ENCODE measurements at places on chromosomes 12 and 14. TPM values are rescaled to one million over a fixed set of nuclear protein-coding genes. Genes with fewer than 3 reads are reported as not detected.

GRCh38 chr12:47317175-47317915 is 237.6 kb upstream of the AMIGO2 start:
- no peak overlapping the region for H3K27ac ChIP-seq
- no peaks in the 10 kb centered on the region for H3K36me3 ChIP-seq
- 0 out of 2 replicates have a peak, but pooled peaks cover 7% of the 10 kb centered on the region for H3K4me1 ChIP-seq
- peak overlapping the region; percentile 44 for H3K4me3 ChIP-seq
- peak; percentile 33 for DNase-seq

GRCh38 chr12:122437656-122438121 is 15.2 kb upstream of the CLIP1 start:
- no peaks in the 10 kb centered on the region for H3K36me3 ChIP-seq
- H3K4me3 ChIP-seq: peak overlapping the region; percentile 51
- H3K27me3 ChIP-seq: no peaks in the 10 kb centered on the region
- DNase-seq: peak; percentile 94

CYP27B1 gene
- 0.86 TPM for total RNA-seq

DNA sequence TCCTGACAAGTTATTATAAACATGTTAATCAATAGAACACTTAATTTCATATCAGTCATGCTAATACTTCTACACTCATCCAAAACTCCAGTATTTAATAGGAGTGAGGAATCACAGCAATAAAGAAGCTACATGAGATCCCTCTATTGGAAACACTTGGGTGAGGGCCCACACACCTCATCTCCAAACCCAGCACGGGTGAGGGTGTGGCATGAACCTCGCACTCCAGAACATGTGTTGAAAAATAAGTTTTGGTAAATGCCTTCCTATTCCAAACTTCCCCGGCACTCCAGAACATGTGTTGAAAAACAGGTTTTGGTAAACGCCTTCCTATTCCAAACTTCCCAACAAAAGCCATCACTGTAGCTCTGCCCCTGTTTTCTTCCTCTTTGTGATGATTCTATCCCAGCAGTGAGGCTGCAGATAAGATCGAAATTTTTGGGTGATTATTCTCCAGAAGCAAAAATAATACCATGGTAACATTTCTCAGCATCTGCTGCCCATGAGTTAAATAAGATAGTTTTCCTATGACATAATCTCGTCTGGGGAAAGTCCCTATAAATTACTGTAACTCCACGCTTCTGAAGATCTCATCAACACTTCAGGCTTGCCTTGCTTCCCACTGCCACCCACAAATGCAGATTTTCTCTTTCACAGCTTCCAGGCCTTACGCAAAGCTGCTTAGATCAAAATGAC is 24.4 kb upstream of the PTPRB start:
- H3K27ac ChIP-seq: peak overlapping the region; percentile 98
- peaks cover 29% of the 10 kb centered on the region for H3K4me1 ChIP-seq
- no peaks in the 10 kb centered on the region for H3K27me3 ChIP-seq
- DNase-seq: peak; percentile 93
- H3K36me3 ChIP-seq: no peaks in the 10 kb centered on the region

PSMB5 gene
- 263 TPM for total RNA-seq

DNA sequence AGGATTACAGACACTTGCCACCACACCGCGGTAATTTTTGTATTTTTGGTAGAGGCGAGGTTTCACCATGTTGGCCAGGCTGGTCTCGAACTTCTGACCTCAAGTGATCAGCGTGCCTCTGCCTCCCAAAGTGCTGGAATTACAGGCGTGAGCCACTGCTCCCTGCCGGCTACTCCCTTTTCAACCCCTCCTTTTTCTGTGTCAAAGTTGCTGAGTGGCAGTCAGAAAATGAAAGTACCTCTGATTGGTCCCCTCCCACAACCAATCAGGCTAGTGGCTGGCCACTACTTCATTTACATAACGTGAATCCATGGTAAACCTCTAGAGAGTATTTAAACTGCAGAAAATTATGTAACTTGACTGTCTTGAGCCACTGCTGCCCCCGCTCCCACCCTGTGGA is 5.9 kb downstream of the RESF1 start:
- peaks cover 10% of the 10 kb centered on the region for H3K4me1 ChIP-seq
- H3K36me3 ChIP-seq: peaks cover 10% of the 10 kb centered on the region
- no peak overlapping the region for H3K4me3 ChIP-seq
- no peak overlapping the region for H3K27ac ChIP-seq

- H3K4me1 ChIP-seq: no peaks in the 10 kb centered on the region
- no peak for DNase-seq
- no peaks in the 10 kb centered on the region for H3K36me3 ChIP-seq
- no peak overlapping the region for H3K27ac ChIP-seq
- H3K27me3 ChIP-seq: no peaks in the 10 kb centered on the region
- no peak overlapping the region for H3K4me3 ChIP-seq
Measured at GRCh38 chr12:69083689-69084088, 150.7 kb upstream of the CPM start.

- H3K27ac ChIP-seq: no peak overlapping the region
- no peak for DNase-seq
- no peaks in the 10 kb centered on the region for H3K27me3 ChIP-seq
- H3K4me3 ChIP-seq: no peak overlapping the region
Measured at GRCh38 chr12:14278294-14278953, 87.1 kb upstream of the ATF7IP start.

- no peak for DNase-seq
- no peak overlapping the region for H3K27ac ChIP-seq
- H3K4me1 ChIP-seq: no peaks in the 10 kb centered on the region
- peaks cover 7% of the 10 kb centered on the region for H3K27me3 ChIP-seq
- H3K36me3 ChIP-seq: no peaks in the 10 kb centered on the region
Measured at GRCh38 chr12:119630962-119631550, 36.9 kb upstream of the PRKAB1 start.

NOVA1 gene
- total RNA-seq: under 0.01 TPM

DNA sequence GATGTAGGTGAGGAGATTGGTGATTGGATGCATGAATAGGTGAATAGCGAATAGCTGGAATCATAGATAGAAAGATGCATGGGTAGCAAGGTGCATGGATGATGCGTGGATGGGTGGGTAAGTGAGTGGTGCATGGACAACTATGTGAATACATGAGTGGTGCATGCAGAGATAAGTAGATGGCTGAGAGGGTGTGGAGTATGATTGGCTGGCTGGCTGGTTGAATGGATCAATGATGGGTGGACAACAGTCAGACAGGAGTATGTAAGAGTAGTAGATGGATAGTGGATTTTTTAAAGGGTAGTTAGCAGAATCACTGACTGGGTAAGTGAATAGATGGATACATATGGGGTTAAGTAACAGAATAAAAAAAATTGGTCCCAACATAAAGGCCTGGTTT is 33.9 kb downstream of the SERPINA3 start:
- H3K4me1 ChIP-seq: peaks cover 11% of the 10 kb centered on the region
- DNase-seq: no peak
- no peak overlapping the region for H3K4me3 ChIP-seq
- no peaks in the 10 kb centered on the region for H3K36me3 ChIP-seq

DNA sequence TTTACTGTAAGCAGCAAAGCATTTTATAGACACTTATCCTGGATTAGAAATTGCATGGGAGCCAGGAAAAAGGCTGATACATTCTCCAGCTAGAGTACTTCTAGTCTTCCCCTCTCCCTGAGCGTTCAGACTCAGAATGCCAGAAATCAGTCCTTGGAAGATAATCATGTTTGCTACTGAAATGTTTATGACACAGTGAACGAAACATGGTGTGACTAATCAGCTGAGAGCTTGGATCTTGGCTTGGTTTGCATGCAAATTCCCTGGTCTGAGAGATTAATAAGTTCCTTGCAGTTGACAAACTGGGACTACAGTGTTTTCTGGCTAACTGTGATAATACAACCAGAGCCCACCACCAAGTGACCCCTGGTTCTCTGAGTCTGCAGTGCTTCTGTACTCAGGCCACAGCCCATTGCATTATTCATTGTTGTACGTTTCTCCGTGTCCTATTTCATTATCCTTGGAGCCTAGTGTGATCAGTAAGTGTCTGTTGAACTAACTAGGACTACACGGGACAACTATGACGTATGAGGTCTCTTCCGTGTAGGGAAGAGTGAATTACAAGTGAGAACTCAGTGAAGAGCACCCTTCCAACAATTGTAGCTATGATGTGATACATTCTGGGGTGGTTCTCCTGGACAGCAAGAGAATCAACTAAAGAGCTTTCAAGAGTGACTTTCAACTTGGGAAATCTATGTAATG is 34.6 kb upstream of the EVL start:
- peaks cover 56% of the 10 kb centered on the region for H3K4me1 ChIP-seq
- peak overlapping the region; percentile 29 for H3K4me3 ChIP-seq
- peak overlapping the region; percentile 100 for H3K27ac ChIP-seq
- H3K36me3 ChIP-seq: no peaks in the 10 kb centered on the region
- no peaks in the 10 kb centered on the region for H3K27me3 ChIP-seq
- DNase-seq: peak; percentile 95
